ENCODE measurements at places on chromosomes 7 and 10.

DNA sequence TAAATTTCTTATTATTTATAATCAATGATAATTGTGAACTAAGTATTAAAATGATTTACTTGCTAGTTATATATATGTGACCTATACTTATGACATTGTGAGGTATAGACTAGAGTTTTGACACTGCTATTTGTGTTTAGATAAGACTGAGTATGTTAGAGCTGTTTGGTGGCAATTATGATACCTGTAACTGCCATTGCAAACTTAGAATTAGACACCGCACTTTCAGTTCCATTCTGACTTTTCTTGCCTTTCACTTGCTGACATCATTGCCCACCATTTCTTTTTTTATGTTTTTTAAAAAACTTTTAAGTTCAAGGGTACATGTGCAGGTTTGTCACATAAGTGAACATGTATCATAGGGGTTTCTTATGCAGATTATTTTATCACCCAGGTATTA, 214.5 kb downstream of the MBL2 start:
- no peak for DNase-seq

GRCh38 chr7:140696024-140696679, 356 bp upstream of the NDUFB2 start:
- DNase-seq = no peak

DNA sequence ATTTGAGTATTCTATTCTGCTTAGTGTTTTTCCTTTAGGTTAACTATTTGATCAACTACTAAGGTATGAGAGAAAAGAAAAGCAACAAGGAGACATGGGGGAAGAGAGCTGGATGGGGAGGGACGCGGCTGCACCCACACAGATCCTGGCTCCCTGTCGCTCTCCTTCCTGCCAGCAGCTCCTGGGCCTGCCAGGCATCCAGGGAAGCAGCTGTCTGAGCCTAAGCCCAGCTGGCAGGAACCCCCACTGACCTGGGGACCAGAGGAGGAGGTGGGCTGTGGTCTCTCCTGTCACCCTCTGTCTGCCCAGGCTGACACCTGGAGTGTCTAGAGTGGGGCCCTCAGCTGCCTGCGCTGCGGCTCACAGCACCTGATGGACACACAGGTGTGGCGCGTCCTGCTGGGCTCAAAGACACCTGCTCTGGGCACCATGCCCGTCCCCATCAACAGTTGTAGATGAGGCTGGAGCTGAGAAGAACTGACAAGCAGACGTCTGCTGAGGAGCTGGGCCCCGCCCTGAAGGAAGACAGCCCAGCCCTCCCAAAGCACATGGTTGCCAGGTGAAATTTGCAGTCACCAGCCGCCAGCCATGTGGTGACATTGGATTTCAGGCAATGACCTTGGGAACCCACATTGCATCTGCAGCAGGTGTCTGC, 207.9 kb downstream of the PLXNA4 start:
- no peak for DNase-seq

DNA sequence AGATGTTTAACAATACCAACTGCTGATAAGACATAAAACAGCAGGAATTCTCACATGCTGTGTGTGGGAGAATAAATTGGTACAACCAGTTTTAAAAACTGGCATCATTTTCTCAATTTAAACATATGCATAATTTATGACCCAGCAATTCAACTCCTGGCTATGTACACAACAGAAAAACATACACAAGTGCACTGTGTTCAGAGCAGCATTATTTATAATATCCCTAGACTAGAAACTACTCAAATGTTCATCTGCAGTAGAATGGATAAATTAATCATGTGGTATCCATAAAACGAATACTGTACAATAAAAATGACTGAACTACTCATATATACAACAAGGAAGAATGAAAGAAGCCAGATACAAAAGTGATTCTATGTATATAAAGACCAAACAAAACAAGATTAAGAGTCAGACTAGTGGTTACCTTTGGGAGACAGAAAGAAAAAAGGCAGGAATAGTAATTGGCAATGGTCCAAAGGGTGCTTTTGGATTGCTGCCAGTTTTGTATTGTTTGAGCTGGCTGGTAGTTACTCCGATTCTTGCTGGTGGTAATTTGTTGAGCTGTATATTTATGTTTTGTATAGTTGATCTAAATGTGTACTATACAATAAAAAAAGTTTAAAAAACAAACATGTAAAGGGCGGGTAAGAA, 306.0 kb downstream of the TFEC start:
- DNase-seq = no peak

- no peak for DNase-seq
These were observed 168.3 kb downstream of the MYOF start for GRCh38 chr10:93313798-93314197.

DNA sequence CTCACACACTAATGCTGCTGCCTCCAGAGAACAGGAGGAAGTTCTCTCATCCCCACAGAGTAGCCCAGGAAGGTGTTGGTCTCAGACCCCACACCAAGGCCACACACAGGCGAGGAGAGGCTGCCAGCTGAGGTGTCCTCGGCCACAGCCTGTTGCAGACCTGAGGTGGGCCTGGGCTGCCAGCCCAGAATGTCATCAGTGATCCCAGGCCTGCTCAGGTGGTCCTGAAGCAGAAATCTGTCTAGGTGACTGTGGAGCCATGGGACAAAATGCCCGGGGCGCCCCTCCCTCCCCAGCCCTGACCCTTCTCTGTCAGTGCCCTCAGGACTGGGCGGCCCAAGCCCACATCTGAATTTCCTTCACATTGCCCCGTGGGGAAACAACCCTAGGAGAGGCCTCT, 43.5 kb upstream of the LRRC4 start:
- DNase-seq = no peak

GRCh38 chr7:30493228-30493627, 11.4 kb downstream of the GGCT start:
- no peak for DNase-seq

DNA sequence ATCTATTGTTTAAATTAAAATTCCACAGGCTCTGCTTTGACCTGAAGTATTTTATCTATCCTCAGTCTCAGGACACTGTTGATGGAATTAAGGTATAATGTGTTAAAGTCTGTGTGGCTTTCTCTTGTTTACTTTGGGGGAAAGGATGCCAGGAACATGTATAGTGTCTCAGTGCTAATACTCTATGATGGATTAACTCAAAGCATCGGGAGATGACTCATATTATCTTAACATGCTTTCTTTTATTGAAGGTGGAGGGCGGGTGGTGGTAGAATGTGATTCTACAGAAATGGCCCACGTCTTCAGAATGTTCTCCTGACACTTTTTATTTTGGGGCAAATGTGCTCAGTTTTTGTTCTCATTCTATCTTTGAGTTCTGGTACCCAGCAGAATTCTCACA, 189.0 kb downstream of the ANKRD30A start:
- DNase-seq = no peak

- no peak for DNase-seq
These were observed 4.4 kb downstream of the VIM start for GRCh38 chr10:17232276-17232960.

DNA sequence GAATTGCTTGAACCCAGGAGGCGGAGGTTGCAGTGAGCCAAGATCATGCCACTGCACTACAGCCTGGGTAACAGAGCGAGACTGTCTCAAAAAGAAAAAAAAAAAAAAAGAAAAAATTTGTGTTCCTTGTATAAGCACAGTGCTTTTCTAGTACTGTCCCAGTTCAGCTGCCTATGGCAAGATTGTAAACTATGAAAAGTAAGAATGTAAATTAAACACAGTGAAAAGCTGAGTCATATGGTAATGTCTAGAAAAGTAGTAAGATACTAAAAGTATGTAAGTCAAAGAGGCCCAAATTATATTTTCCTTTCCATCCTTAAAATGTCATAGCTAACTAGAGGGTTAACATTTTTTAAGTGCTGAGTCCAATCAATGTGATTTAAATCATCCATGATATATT, 42.8 kb downstream of the RBM20 start:
- no peak for DNase-seq

DNA sequence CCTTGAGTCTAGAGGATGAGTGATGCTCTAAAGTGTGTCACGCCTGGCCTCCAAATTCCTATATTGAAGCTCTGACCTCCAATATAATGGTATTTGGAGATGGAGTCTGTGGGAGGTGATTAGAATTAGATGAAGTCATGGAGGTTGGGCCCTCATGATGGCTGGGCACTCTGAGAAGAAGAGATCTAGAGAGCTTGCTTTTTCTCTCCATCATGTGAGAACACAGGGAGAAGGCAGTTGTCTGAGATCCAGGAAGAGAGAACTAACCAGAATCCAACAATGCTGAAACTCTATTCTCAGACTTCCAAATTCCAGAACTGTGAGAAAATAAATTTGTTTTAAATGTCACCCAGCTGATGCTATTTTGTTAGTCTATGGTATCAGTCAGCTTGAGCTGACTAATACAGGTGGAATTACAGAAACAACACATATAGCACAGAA, 15.1 kb downstream of the RNF216 start:
- DNase-seq = no peak

GRCh38 chr7:55432939-55433784, 68.0 kb downstream of the LANCL2 start:
- no peak for DNase-seq

GRCh38 chr7:26910221-26910620, 45.8 kb upstream of the SKAP2 start:
- no peak for DNase-seq

- DNase-seq = no peak
These were observed 33.1 kb downstream of the GLRX3 start for GRCh38 chr10:130169136-130169859.

- DNase-seq = no peak
These were observed 4.4 kb downstream of the SLC12A9 start for GRCh38 chr7:100856871-100857282.

- no peak for DNase-seq
These were observed 83.8 kb downstream of the ABCA13 start for GRCh38 chr7:48255046-48255445.

GRCh38 chr10:67978749-67979148, 94.3 kb downstream of the SIRT1 start:
- no peak for DNase-seq

GRCh38 chr7:41967156-41967555, 264.3 kb upstream of the INHBA start:
- no peak for DNase-seq

DNA sequence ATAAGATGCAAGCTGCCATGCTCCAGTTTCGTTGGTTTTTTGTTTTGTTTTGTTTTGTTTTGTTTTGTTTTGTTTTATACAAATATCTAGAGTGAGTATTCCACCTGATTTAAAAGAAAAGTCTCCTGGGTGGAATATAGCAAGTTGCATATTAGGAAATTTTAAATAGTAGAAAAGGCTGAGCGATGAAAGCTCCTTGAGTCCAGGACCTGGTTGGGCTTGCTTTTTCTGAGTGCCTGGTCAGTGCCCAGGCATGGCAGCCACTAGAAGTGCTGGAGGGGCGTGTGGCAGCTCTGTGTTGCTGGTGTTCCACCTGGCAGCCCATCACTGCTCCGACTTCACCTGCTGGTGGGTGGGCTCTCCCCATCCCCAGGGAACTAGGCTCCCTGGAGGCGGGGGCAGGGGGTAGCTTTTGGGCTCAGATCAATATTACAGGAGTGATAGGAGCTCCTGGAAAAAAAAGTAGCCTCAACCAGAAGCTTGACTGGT, 8.0 kb downstream of the COL17A1 start:
- DNase-seq = no peak

DNA sequence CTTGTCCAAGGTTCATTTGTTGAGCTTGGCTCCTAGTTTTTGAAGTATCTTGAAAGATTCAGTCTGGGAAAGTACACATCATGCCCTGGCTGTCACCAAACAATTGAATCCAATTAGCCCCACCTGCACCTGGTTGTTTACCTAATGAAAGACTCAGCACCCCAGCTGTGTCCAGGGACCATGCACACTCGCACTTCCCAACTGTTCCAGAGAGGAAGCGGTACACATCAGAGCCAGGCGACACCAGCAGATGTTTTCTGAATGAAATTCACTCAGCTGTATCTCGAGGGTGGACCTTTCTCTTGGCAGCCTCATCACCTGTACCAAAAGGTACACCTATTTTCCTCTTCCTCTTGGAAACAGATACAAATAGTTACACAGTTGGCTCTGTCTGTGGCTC, 216.4 kb upstream of the LRGUK start:
- no peak for DNase-seq

GRCh38 chr10:34183016-34183796, 631.9 kb downstream of the PARD3 start:
- DNase-seq = no peak

DNA sequence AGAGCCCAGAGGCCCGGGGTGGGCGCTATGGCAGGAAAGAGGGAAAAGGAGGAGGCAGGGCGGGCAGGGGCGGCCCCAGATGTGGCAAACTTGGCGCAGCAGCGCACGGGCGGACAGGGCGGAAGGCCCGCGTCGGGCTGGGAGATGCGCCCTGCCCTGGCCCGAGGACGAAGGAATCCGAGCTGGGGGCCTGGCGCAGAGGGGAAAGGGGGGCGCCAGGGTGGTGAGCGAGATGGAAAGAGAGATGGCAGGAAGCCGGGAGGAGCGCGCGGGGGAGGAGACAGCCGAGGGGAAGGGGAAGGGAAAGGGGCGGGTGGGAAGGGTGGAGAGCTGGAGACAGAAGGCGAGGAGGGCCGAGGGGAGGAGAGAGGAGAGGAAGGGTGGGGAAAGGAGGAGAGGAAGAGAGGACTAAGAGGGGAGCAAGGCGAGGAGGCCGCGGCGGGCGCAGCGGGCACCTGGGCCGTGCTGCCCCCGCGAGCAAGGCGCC, at the start of gene MARVELD1:
MARVELD1 (plus strand) TSS at position 392 of the 487 bp plus-strand sequence. CDS start 147 bp downstream, outside the sequence.
- no peak for DNase-seq

GRCh38 chr7:5237286-5237685, 45.5 kb upstream of the SLC29A4 start:
- no peak for DNase-seq

GRCh38 chr10:23859598-23859997, 349.3 kb upstream of the KIAA1217 start:
- no peak for DNase-seq

DNA sequence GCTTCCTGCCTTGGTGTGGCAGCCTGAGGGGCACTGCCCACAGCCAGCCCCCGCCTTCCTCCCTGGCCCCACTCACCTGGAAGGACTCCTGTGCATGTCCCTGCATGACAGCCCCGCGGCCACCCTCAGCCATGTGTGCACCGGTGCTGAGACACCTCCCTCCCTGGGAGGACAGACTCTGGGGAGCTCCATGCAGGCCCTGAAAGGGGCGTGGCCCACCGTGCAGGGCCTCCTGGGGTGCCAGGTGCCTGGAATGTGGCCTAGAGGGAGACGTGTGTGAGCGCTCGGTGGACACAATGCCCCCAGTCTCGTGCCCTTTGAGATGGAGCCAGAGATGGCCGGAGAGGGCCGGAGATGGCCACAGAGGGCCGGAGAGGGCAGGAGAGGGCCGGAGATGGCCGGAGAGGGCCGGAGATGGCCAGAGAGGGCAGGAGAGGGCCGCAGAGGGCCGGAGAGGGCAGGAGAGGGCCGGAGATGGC, 59.1 kb upstream of the PPP2R2D start:
- DNase-seq = no peak

DNA sequence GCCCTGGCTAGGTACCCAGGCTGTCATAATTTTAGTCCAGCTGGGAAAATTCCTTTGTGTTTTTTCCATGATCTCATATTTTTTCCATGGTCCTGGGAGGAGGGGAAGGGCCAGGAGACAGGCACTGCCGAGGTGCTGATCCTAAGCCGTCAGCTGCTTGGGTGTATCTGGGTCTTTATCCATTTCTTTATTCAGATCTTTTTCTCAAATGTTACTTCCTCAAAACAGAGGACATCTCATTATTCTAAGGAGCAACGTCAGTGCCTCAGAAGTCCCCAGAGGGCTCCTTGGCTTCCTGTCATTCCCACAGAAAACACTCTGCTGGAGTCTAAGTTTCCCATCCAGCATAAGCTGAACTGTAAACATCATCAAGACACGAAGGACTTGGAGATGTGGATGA, 2.8 kb upstream of the OR6V1 start:
- no peak for DNase-seq

All from T-helper 2 cell (primary cell).